HepG2 (cell line): ENCODE measurements at places on chromosomes 6 and 20. TPM values are rescaled to one million over a fixed set of nuclear protein-coding genes. Genes with fewer than 3 reads are reported as not detected.
A peak's percentile ranks its signal among the peaks of the same experiment; 100 is the strongest.

The SLC32A1 gene
- not detected in 2 replicates for total RNA-seq

GRCh38 chr6:157478926-157479325, 97.9 kb downstream of the ZDHHC14 start:
- H3K27ac ChIP-seq = no peak overlapping the region
- DNase-seq = no peak
- no peaks in the 10 kb centered on the region for H3K27me3 ChIP-seq
- peaks cover 9% of the 10 kb centered on the region; the same call in 1 of the 2 replicates for H3K4me1 ChIP-seq

The PHACTR1 gene
- total RNA-seq = 0.09 TPM in 1 of 2 replicates, not detected in the other

The CST4 gene
- not detected in 2 replicates for total RNA-seq

DNA sequence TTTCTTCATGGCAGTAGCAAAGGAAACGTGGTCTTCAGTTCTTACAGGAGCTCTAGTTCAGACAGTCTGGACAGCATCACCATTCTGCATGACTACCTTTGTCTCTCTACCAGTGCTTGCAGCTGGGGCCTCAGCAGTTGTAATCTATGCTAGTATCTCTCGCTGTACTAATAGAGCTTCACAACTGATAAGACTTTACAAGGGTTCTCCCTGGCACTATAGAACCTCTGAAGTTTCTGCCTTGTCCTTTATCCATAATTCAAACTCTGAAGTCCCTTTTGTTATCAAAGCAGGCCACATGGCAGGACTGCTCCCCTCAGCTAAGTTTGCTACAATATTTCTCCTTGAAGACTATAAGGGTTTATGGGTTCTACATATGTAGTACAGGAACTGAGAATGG, 842.1 kb upstream of the ADGRB3 start:
- H3K27ac ChIP-seq = no peak overlapping the region
- H3K27me3 ChIP-seq = no peaks in the 10 kb centered on the region
- H3K4me1 ChIP-seq = no peaks in the 10 kb centered on the region
- H3K4me3 ChIP-seq = no peak overlapping the region

DNA sequence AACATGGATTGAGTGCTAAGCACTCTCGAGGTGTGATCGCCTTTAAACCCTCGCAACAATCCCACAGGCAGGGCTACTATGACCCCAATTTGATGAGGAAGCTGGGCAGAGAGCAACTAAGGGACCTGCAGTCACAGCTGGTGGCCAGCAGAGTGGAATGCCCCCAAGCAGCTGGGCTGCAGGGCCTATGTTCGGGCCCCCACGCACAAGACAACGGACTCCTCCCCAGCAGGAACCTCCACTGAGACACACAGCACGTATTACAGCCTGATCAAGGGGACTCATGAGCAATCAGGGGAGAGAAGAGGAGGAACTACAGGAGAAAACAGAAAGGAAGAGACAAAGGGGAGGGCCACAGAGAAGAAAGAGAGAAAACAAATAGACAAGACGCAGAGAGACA, 21.7 kb downstream of the CST7 start:
- H3K36me3 ChIP-seq = peaks cover 90% of the 10 kb centered on the region
- no peaks in the 10 kb centered on the region for H3K27me3 ChIP-seq
- no peaks in the 10 kb centered on the region for H3K4me1 ChIP-seq
- no peak overlapping the region for H3K4me3 ChIP-seq
- no peak for DNase-seq

DNA sequence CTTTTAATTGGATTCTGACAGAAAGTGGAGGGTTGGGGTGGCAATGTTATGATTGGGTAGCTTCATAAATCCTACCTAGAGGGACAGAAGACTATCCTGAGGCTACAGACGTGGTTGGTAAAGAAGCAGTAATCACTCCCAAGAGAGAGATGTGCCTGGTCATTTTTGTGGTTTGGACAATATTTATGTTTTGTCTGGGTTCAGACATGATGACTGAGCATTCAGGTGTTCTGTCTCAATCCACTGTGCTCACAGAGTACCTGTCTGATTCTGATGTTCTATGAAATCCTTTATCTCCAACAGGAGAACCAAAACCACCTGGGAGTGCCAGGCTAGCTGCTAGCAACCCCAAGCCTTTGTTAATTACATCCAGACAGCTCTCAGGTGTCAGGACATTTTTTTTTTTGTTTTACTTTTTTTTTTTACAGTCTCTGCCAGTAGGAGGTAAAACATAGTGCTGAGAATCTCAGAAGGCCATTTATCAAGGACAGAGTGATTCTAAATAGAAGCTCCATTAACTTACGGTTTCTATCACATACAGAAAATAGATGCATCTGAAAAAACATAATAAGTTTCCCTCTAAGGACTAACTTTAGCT, 1.6 kb upstream of the HLA-DQA1 start:
- H3K27ac ChIP-seq = no peak overlapping the region
- H3K4me3 ChIP-seq = no peak overlapping the region
- no peaks in the 10 kb centered on the region for H3K36me3 ChIP-seq
- DNase-seq = no peak

GRCh38 chr6:26064619-26065257, 22.5 kb upstream of the HFE start:
- peak; percentile 68 for DNase-seq
- H3K4me3 ChIP-seq = no peak overlapping the region
- peaks cover 25% of the 10 kb centered on the region for H3K4me1 ChIP-seq
- no peaks in the 10 kb centered on the region for H3K27me3 ChIP-seq
- H3K36me3 ChIP-seq = no peaks in the 10 kb centered on the region

The GMPR gene
- not detected in 2 replicates for total RNA-seq

The EPPIN gene
- total RNA-seq = not detected in 2 replicates

The HS3ST5 gene
- total RNA-seq = 1.0 and 1.1 TPM in 2 replicates

The NMBR gene
- not detected in 2 replicates for total RNA-seq

- H3K4me3 ChIP-seq = no peak overlapping the region
- H3K4me1 ChIP-seq = no peaks in the 10 kb centered on the region
- no peak for DNase-seq
- no peaks in the 10 kb centered on the region for H3K36me3 ChIP-seq
These were observed 100.0 kb upstream of the RIPOR2 start for GRCh38 chr6:25035512-25036435.

DNA sequence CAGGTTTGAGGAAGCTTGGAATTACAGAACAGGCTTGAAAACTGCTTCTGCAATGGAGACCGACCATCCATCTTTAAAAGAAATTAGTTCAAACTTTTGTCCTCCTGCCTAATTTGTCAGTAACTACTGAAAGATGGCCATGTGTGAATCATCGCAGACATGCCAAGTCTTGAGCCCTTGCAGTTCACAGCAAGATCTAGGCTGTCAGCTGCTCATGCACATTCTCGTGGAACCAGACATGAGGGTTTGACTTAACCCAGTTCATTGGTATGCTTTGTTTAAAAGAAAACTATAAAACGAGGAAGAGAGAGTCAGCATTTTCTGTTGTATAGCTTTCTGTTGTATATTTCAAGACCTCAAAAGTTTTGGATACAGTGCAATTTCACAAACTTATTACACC, 74.0 kb upstream of the SAMD5 start:
- no peak for DNase-seq
- no peak overlapping the region for H3K27ac ChIP-seq
- H3K36me3 ChIP-seq = no peaks in the 10 kb centered on the region

DNA sequence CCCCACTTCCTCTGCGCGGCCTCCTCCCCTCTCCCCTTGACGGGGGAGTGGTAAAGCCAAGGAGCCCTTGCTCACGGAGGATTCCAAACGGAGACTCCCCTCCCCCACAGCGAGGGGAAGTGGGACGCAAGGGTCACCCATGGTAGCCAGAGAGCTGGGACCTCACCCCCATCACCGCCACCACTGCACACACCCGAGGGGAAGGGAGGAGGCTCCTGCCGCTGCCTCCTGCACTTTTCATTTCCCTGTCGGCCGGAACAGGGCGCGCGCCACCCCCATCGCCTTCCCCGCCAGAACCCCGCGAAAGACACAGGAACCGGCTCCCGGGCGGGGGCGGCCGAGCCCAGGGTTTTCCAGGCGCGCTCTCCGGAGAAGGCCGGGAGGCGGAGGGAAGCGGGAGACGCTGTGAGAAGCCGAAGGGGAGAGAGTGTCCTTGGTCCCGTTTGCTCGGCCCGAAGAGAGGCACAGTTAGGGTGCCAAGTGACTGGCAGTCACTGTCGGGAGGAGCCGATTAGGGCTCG, 789 bp downstream of the CCND3 start:
- DNase-seq = no peak
- no peaks in the 10 kb centered on the region; the same call in 2 of the 3 replicates for H3K36me3 ChIP-seq
- H3K4me3 ChIP-seq = peak overlapping the region; percentile 75
- no peak overlapping the region for H3K27ac ChIP-seq

GRCh38 chr6:42331019-42331418, 113.4 kb upstream of the MRPS10 start:
- no peaks in the 10 kb centered on the region for H3K4me1 ChIP-seq
- H3K36me3 ChIP-seq = no peaks in the 10 kb centered on the region
- H3K4me3 ChIP-seq = no peak overlapping the region

GRCh38 chr6:100456908-100457235, 7.8 kb downstream of the SIM1 start:
- H3K4me3 ChIP-seq = no peak overlapping the region
- no peak for DNase-seq
- peaks cover 15% of the 10 kb centered on the region for H3K27me3 ChIP-seq
- no peaks in the 10 kb centered on the region for H3K36me3 ChIP-seq
- no peak overlapping the region for H3K27ac ChIP-seq
- H3K4me1 ChIP-seq = no peaks in the 10 kb centered on the region

DNA sequence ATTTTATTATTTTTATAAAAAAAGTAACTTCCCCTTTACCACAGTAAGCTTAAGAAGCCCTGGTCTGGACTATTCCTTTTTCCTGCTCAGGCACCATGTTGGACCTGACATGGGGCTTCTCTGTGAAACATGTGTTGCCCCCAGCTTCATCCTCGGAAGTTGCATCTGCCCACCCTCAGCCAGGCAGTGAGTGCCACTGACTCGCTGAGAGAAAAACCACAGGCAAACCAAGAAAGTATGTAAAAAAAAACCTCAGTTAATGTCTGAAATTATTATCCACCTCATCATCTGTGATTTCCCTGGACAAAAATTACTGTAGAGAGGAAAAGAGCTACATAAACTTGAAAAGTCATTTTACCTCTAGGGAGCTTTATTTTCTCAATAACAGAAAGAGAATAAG, 109.9 kb upstream of the MCHR2 start:
- no peaks in the 10 kb centered on the region for H3K4me1 ChIP-seq
- H3K27me3 ChIP-seq = no peaks in the 10 kb centered on the region
- H3K27ac ChIP-seq = no peak overlapping the region
- no peaks in the 10 kb centered on the region for H3K36me3 ChIP-seq
- H3K4me3 ChIP-seq = no peak overlapping the region

The L3MBTL3 gene
- 2.5 and 4.1 TPM in 2 replicates for total RNA-seq

The CAGE1 gene
- 0.15 TPM in 1 of 2 replicates, not detected in the other for total RNA-seq

The SLC26A8 gene
- total RNA-seq = not detected in 2 replicates

GRCh38 chr6:151160929-151161757, 78.6 kb upstream of the AKAP12 start:
- peak overlapping the region; percentile 4; the same call in 1 of the 2 replicates for H3K4me3 ChIP-seq
- H3K27ac ChIP-seq = no peak overlapping the region
- peaks cover 13% of the 10 kb centered on the region for H3K4me1 ChIP-seq

DNA sequence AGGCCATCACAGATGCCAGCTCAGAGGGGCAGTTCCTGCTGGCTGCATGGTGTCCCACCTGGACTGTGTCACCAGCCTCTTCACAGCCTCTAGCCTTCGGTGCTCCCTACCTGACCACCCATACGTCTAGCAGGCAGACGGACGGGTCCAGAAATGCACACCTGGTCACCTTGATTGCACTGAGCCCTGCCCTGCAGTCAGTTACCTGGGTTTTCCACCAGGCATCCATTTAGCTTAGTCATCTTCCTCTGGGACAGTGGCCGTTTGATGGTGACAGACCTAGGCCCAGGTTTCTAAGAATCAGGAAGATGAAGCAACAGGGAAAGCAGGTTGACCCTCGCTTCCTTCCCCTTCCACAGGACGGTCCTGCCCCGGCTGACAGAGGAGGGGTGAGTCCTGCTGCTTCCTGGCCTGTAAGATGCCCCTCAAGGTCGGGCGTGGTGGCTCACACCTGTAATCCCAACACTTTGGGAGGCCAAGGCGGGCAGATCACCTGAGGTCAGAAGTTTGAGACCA, 9.8 kb upstream of the BPI start:
- H3K27ac ChIP-seq = no peak overlapping the region
- H3K4me1 ChIP-seq = peaks cover 15% of the 10 kb centered on the region
- peaks cover 2% of the 10 kb centered on the region; the same call in 1 of the 2 replicates for H3K27me3 ChIP-seq
- no peak overlapping the region for H3K4me3 ChIP-seq

The TFAP2D gene
- total RNA-seq = not detected in 2 replicates

- H3K27ac ChIP-seq = no peak overlapping the region
- H3K4me1 ChIP-seq = peaks cover 5% of the 10 kb centered on the region
- H3K36me3 ChIP-seq = no peaks in the 10 kb centered on the region
- H3K4me3 ChIP-seq = no peak overlapping the region
These were observed 85.3 kb downstream of the DLGAP4 start for GRCh38 chr20:36391456-36391855.

DNA sequence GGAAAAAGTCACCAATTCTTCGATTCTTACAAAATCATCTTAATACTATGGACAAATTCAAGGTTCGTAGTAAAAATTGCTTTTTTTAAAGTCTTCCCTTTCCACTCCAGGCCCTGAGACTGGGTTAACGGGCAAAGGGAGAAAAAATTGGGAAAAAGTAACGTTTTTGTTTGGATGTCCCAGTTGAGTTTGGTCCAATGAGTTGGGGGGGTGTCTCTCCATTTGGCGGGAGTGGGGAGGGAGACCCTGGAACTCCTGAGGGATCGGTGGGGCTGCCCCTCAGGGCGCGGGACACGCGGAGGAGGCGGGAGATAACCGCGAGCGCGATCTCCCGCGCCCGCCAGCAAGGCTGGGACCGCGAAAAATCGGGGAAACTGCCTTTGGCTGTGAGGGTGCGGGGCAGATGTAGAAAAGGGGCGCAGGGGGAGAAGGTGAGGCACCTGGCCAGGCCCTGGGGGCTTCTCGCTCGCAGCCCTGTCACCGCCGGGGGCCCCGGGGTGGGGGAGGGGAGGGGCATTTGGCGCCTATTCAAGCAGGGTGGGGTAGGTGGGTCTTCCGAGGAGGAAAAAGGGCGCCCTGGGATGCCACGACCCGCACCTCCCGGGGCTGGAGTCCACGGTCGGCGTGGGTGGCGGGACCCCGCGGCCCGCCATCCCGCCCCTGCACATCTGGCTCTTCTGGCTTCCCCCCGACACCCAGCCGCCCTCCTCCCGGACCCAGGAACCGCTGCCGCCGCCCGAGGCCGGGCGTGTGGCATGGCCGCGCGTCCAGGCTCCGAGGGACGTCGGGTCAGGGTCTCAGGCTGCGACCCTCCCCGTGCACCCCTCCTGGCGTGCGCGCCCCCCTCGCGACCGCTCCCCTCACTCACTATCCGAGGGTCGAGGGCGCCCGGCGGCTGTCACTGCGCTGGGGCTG, 595 bp downstream of the FBXO5 start:
- peaks cover 62% of the 10 kb centered on the region for H3K4me1 ChIP-seq
- peak overlapping the region; percentile 74 for H3K4me3 ChIP-seq
- H3K27me3 ChIP-seq = no peaks in the 10 kb centered on the region
- H3K36me3 ChIP-seq = peaks cover 2% of the 10 kb centered on the region
- no peak for DNase-seq

GRCh38 chr20:13813910-13814309, 29.1 kb downstream of the NDUFAF5 start:
- DNase-seq = no peak
- H3K36me3 ChIP-seq = peaks cover 45% of the 10 kb centered on the region
- H3K4me1 ChIP-seq = peaks cover 15% of the 10 kb centered on the region
- H3K27me3 ChIP-seq = no peaks in the 10 kb centered on the region

- no peak overlapping the region for H3K27ac ChIP-seq
- H3K4me3 ChIP-seq = no peak overlapping the region
- H3K4me1 ChIP-seq = no peaks in the 10 kb centered on the region
These were observed 48.9 kb downstream of the HDDC2 start for GRCh38 chr6:125252891-125253290.
